ENCODE measurements at places on chromosomes 7 and 10.

DNA sequence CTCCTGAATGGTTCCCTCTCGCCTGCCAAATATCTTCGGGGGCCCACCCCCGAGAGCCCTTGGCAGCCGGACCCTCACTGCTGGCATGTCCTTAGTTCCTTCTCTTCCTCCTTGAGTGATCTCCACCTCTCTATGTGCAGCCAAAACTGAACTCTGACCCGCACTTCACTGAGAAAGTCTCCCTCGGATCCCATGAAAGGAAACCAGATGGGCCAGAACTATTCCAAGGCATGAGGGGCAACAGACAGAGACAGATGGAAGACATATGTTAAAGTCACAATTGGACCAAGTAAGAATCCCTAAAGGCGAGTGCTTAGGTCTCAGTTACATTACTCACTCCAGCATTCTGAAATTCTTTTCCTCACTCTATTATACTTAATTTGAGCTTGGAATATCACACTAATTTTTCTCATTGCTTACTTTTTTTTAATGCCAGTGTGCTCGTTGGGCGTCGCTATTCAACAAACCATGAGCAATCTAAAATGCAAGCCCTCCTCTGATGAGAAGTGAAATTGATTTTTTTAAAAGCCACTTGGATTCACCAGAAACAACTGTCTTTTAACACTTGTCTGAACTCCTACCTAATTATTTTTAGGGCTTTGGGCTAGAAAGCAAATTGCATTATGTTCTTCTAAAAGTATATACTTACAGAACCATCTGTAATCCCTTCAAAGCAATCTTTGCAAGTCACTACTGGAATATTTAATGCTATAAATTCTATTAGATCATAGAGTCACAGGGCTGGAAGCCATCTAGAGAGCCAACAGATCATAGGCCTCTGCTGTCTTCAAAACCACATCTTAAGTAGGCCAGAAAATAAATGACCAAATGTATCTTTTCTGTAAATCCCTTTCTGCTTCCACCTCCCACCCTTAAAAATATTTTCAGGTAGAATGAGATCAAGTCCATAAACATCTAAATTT, 43.3 kb upstream of the EZH2 start:
- DNase-seq, result no peak

- no peak for DNase-seq
Observed at GRCh38 chr7:103894656-103895596, 94.5 kb downstream of the RELN start.

GRCh38 chr7:157797361-157797760, 460.6 kb downstream of the DNAJB6 start:
- DNase-seq, result no peak

DNA sequence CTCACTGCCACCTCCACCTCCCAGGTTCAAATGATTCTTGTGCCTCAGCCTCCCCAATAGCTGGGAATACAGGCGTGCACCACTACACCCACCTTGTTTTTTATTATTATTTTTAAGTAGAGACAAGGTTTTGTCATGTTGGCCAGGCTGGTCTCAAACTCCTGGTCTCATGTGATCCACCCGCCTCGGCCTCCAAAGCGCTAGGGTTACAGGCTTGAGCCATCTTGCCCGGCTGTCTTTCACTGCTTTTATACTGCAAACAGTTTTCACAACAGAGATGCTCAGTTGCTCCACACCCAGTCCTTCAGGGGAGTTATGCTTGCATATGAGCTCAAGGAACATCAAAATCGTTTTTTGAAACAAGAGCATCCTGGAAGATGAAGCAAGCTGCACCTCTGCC, 1.3 kb upstream of the PRR15 start:
- no peak for DNase-seq

- DNase-seq, result no peak
Observed at GRCh38 chr7:28581351-28581750, 169.0 kb downstream of the CREB5 start.

- no peak for DNase-seq
Observed at GRCh38 chr7:23108995-23109394, 3.4 kb downstream of the KLHL7 start.

DNA sequence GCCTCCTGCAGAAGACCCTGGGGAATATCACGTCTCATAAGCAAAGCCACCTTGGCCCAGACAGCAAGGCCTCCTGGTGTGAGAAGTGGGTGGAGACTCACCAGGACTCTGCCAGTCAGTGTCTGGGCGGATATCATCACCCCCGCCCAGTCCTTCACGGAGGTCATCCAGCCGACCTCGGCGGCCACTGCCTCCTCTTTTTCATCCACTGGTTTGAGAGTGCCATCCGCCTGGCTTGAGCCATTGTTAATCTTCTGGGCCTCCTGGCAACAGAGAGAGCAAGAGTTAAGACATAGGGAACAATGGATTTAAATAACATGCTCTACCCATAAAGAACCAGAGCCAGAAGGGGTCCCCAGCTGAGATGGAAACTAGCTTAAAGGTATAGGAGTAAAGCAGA, 233.8 kb downstream of the KCNMA1 start:
- DNase-seq, result no peak

- DNase-seq, result no peak
Observed at GRCh38 chr7:4613846-4614548, 68.1 kb upstream of the FOXK1 start.

GRCh38 chr7:86768967-86769760, 125.5 kb downstream of the GRM3 start:
- DNase-seq, result no peak

GRCh38 chr7:70794962-70795361, 337.0 kb upstream of the GALNT17 start:
- no peak for DNase-seq

DNA sequence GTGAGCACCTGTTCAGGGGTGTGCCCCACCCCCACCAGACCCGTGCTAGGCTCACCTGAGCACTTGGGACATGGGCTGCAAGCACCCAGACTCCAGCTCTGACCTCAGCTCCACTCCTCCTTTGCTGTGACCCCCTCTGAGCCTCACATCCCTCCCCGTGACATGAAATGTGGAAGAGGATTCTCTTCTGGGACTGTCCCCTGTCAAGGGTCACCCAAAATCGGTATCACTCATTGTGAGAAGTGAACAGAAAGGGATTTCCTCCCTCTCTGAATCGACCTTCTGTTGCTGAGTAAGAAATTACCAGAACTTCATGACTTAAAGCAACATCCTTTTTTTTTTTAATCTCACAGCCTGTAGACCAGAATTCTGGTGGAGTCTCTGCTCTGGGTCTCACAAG, 6.2 kb upstream of the CHST15 start:
- no peak for DNase-seq

GRCh38 chr7:141359740-141360415, 191.3 kb upstream of the AGK start:
- DNase-seq, result no peak

- no peak for DNase-seq
Observed at GRCh38 chr7:83119026-83119382, 43.7 kb downstream of the PCLO start.

- no peak for DNase-seq
Observed at GRCh38 chr10:132809232-132810140, 23.5 kb upstream of the NKX6-2 start.

- DNase-seq, result no peak
Observed at GRCh38 chr10:18822156-18822555, 162.9 kb downstream of the ARL5B start.

- DNase-seq, result no peak
Observed at GRCh38 chr7:66921918-66922486, 977 bp downstream of the TMEM248 start.

- no peak for DNase-seq
Observed at GRCh38 chr10:57849691-57850357, 417.9 kb downstream of the IPMK start.

DNA sequence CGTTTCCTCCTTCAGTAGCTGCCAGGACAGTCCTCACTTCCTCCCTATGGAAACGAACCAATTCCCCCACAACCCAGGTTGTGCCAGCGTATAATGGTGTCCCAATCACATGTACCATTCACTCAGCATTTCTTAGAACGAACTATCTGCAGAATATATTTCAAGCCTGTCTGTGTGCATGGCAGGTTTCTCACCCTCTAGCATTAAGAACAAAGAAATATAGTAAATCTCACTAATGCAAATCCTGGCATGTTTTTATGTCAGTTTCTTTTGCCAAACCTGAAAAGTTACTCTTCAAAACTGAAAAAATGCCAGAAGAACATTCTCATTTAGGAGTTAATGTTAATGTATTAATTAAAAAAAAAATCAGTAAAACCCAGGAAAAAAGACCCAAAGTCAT, 405.9 kb upstream of the KLF6 start:
- DNase-seq, result no peak

DNA sequence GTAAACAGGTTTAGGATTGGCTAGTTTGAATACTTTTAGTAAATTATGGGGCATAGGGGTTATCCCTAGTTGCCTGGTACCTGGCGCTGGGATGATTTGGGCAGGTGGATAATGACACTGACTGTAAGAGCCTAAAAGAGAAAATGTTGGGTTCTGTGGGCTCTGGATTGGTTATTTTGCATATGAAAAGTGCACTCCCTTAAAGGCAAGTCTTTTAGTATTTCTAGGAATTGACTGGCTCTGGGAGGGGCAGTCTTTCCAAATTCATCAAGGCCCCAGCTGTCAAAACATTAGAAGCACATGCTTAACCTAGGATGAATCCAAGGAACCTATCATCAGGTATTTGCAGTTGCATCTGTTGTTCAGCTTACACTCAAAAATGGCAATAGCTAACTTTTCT, 454.6 kb upstream of the SORCS1 start:
- DNase-seq, result no peak

DNA sequence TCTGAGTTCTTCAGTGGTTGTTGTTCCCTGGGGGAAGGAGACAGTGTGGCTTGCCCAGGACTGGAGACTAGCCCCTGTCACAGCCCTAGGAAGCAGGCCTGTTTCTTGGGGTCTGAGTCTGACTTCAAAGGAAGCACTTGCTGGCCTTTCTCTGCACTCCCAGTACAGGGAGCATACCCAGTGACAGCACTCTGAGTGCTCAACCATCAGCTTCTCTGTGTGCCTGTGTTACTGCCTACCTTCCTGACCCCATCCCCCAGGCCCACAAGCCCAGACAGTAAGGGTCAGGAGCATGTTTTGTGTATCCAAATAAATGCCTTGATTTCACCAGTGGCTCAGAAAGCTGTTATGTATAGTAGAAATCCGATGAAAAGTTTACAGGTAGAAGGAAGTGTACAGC, 48.9 kb downstream of the OGDH start:
- no peak for DNase-seq

- DNase-seq, result peak; percentile 24
Observed at GRCh38 chr10:94002156-94002555, 8.4 kb downstream of the PLCE1 start.

DNA sequence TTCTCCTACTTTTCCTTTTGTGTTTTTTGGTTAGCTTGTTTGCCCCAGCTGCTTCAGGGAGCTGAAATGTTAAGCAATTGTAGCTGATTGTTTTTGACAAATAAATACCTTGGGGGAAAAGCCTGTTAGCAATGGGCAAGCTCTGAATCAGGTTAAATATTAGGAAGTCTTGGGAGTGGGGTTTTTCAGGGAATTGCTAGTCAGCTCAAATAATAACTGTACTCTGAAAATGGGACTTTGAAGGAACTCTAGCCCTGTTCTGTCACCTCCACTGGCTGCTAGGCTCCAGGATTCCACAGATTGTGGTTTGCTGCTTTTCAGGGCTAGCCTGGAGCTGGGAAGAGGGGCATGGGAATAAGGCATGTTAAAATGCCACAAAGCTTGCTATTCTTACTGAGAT, 39.5 kb downstream of the ADK start:
- DNase-seq, result no peak

DNA sequence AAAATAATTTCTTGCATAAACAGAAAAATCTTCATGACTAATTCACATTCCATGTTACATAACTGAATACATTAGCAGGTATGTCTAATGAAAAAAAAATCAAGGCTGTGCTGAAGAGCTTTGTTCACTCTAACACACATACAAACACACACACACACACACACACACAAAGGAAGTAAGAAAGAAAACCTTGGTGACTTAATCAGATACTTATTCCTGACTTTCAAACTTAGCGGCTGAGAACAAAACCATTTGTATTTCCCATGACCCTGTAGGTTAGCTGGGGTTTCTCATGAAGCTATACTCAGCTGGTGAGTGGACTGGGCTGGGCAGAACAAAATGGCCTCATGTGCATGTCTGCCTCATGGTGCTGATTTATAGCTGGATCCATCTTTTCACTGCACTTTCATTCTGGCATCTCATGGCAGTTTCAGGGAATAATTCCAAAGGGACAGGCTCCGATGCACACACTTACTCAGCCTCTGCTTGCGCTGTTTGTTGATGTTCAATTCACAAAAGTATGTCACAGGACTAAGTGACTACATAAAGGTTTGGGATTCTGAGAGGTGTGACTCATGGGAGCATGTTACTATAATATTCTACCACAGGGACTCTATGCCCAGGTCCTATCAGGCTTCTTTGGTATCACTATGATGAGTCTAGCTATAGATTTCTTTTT, 161.2 kb downstream of the PCLO start:
- no peak for DNase-seq
